Naive thymus-derived CD4-positive, alpha-beta T cell (primary cell): ENCODE measurements at places on chromosomes 4 and X. TPM values are rescaled to one million over a fixed set of nuclear protein-coding genes. Genes with fewer than 3 reads are reported as not detected.

The CT45A10 gene
- polyA plus RNA-seq: not detected

The ZMAT1 gene
- 2.3 TPM for polyA plus RNA-seq

DNA sequence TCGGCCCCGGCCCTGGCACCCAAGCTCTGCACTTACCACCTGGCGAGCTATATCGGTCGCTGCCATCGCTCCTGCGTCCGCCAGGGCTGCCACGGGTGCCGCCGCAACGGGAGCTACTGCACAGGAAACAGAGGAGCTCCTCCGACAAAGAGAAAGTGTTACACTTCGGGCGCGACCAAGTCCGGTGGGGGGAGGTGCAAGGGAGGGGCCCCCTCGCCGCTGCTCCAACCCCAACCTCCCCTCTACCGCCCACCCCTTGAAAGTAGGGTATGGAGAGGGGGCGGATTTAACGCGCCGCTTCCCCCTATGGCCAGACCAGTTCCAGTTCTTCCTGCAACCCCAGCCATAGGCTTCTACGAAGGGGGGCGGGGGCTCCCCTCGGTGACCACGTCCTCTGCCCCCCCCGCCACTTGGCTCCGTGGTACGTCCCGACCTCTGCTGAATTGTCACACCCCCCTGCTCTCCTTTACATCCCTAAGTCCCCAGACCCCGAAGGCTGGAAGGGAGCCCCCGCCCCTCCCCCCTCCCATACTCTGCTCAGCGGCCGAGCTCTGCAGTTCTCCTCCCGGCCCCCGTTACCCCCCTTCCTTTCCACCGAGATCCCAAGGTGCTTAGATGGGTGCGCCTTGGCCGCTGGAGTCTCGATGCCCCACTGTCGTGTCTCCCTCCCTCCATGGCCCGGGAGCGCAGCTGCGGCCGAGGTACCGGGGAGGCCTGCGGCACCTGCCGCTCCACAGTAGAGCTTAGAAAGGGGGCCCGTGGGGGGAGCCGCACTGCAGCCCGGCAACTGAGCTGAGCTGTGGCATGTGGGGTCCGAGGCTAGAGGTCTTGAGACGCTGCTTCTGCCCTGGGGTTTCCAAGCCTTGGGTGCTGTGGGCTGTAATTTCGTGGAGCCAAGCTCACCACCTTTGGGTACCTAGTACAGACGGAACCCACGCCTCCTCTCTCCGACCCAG, at the start of gene SEPTIN6:
SEPTIN6 (minus strand) TSS at position 129 of the 956 bp plus-strand sequence; CDS start at position 66, 63 bp downstream.
- peak; percentile 78 for DNase-seq

- DNase-seq: no peak
Measured at GRCh38 chr4:176671532-176671931, 121.2 kb downstream of the VEGFC start.

The UBE2D3 gene
- 460 TPM for polyA plus RNA-seq

DNA sequence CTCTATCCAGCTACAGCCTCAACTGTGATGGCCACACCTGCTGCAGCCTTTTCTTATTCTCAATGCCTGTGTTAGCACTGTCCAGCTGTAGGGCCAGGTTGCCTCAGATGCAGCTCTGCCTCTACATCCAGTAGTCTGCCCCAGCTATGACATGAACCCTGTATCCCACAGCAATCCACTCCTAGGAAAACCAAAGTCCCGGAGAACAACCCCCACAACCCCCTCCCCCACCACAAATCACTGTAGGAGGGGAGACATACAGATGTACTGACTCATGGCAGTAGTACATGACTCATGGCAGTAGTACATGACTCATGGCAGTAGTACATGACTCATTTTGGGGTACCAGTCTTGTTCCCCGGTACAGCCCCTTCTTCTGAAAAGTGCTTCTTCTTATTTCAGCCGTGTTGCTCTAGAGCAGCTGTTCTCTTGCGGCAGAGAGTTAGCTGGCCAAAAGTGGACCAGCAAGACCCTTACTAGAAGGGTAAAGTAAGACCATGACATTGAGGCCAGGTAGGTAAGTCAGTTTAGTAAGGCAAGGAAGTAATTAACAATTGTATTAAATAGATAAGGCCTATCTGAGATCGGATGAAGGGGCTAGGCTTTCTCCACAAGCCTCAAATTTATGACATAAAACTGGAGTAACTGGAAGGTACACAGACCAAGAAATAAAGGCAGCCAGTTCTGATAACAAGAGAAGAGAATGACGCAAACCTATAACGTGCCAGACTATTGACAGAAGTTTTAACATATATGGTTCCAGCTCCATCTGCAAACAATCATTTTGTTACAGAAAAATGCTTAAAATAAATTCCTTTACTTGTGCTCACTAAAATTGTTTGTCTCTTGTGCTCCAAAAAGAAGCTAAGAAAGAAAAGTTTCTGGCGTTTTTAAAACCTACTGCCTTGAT, 221.4 kb downstream of the TACR3 start:
- DNase-seq: no peak

The MAGEC3 gene
- not detected for polyA plus RNA-seq

- DNase-seq: no peak
Measured at GRCh38 chrX:119495734-119496726, 27.8 kb downstream of the SLC25A5 start.

DNA sequence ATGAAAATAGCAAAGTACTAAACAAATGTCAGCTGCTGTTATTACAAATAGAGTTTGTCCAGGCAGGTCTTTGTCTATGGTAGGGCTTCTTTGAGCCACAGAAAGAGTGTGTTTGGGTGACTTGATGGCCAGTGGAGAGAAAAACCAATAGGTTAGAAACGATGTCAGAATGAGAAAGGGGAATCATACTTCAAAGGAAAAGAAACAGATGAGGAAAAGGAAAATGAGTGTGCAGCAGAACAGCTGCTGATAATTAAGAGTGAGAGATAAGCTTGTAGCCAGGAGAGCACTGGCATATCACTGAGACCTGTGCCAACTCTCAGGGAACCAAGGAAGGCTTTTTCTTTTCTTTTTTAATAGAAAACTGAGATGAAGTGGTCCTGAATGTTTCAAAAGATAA, 257.2 kb downstream of the ARHGAP24 start:
- DNase-seq: no peak

The HSFX4 gene
- not detected for polyA plus RNA-seq

- DNase-seq: no peak
Measured at GRCh38 chr4:65880594-65880993, 210.3 kb upstream of the EPHA5 start.

DNA sequence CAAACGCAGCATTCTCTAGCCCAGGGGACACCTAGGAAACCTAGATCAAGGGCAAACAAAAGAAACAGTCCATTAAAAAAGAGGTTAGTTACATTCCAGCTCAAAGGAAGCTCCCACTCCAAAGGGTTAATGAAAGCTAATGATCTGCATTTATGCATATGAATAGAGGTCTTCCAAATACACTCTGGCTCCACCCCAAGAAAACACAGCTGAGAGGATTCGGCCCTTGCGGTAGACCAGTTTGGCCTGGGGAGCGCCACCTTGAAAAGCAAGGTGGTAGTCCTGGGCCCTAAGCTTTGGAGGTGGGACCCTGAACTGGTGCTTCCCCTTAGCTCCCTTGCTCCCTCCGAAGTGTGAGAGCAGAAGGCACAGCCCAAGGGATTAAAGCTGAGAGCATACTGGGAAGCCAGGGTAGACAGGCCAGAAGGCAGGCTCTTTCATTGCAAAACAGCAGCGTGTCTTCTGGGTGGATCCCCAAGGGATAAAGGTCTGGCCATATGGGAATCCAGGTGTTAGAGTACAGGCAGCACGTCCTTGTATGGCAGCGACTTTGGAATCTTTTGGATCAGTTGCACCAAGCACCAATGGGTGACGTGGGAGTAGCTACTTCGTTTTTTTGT, 3.7 kb downstream of the GABRQ start:
- no peak for DNase-seq

The ATP8A1 gene
- polyA plus RNA-seq: 10.2 TPM

- peak; percentile 62 for DNase-seq
Measured at GRCh38 chrX:40104985-40105834, 7.5 kb upstream of the BCOR start.

GRCh38 chr4:80263541-80264351, 2.7 kb upstream of the FGF5 start:
- no peak for DNase-seq

The EDNRA gene
- not detected for polyA plus RNA-seq

DNA sequence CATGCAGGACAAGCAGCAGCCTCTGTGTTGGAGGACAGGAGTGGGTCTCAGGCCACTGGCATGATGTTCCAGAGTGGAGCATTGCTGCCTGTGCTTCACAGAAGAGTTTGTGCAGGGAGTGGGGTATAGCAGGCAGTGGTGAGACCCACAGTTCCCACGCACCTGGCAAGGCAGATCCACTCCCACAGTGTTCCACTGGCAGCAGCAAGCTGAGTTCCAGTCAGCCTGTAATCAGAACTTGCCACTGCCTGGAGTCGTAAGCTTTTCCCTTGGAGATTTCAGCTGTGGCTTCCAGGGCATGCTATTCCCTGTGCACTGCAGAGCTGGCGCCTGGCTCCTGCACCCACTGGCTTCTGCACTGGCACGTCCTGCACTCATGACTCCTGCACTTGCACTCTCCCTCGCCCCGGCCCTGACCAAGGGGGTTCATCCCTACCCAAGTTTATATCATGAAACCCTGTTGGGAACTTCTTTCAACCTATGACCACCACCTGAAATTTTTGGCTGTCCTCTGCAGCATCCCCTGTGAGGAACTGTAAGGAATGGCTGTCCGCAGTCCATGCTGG, 1144.3 kb downstream of the RAPGEF2 start:
- no peak for DNase-seq

DNA sequence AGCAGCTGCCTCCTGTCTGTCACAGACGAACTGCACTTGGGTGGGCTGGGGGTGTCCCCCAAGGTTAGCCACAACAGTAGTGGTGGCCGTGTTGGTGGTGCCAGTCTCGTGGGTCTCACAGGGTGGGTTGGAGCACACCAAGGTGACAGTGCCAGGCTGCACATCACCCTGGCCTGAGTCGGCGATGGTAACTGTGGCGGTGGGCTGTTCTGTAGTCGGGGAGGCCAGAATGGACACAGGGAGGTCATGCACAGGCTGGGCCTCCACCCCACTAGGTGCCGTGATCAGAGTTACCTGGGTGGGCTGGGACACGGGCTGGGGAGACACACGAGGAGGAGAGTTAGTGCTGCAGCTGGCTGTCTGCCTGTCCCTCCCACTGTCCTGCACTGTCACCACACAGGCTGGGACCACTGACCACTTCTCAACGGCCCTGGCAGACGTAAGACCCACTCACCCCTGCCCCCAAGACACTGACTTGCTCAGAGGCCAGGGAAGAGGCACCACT, 10.8 kb upstream of the RENBP start:
- no peak for DNase-seq

The BST1 gene
- 0.89 TPM for polyA plus RNA-seq

GRCh38 chrX:117680286-117680685, 436.3 kb downstream of the KLHL13 start:
- no peak for DNase-seq

GRCh38 chrX:36266155-36266554, 346.6 kb downstream of the CFAP47 start:
- DNase-seq: no peak

GRCh38 chrX:71102292-71102691, 4.2 kb downstream of the CXorf65 start:
- no peak for DNase-seq

The RAB39B gene
- polyA plus RNA-seq: 4.5 TPM

- no peak for DNase-seq
Measured at GRCh38 chr4:151717314-151717713, 43.5 kb downstream of the GATB start.

The DCAF12L2 gene
- polyA plus RNA-seq: 0.21 TPM

DNA sequence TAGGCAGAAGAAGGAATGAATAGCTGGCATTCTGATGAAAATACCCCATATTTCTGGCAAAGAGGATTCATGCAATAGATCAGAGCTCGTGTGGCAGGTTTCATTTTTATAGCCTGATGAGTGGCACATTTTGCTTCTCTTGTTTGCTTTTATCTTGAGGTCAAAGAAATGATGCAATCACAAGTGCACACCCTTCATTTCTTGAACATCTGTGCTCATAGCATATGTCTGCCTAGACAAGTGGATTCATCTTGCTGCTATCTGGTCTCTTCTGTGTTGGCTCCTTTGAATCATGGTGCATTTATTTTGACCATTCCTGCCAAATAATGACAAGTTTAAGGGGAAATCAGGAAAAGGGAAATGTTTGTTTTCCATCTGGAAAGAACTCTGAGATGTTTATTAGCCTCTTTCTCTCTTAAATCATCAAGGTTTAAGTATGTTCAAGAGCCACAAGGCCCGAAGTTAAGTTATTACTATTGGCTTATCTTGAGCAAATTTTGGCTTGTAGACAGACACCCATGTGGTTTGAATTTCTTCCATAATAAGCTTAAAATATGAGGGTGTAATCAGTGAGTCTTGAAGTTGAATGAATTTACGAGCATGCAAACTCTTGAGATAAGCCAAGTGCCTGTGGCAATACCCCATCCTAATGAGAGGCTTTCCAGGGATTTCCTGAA, 59.3 kb upstream of the HS3ST1 start:
- no peak for DNase-seq

The CNKSR2 gene
- polyA plus RNA-seq: 11.1 TPM

DNA sequence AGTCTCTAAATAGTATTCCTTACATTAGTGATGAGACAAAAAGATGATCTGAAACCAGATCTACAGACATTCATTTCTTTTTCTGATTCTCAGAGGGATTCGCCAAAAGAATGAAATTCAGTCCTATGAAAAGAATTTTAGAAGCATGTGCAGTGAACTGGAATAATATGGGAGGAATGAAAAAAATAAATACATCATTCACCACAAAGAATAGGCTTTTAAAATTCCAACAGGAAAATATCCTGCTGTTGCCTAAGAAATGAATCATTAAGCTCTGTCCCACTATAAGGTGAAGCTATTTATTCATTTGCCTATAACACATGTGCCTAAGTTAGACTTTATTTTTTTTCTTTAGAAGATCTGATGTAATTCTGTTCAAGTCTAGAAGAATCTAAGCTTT, 165.9 kb downstream of the IL15 start:
- no peak for DNase-seq

The TAF1 gene
- polyA plus RNA-seq: 7.1 TPM

GRCh38 chr4:99120501-99120900, 23.6 kb downstream of the ADH4 start:
- no peak for DNase-seq

The COX7B2 gene
- not detected for polyA plus RNA-seq

GRCh38 chr4:148800940-148801339, 358.7 kb upstream of the NR3C2 start:
- DNase-seq: no peak

DNA sequence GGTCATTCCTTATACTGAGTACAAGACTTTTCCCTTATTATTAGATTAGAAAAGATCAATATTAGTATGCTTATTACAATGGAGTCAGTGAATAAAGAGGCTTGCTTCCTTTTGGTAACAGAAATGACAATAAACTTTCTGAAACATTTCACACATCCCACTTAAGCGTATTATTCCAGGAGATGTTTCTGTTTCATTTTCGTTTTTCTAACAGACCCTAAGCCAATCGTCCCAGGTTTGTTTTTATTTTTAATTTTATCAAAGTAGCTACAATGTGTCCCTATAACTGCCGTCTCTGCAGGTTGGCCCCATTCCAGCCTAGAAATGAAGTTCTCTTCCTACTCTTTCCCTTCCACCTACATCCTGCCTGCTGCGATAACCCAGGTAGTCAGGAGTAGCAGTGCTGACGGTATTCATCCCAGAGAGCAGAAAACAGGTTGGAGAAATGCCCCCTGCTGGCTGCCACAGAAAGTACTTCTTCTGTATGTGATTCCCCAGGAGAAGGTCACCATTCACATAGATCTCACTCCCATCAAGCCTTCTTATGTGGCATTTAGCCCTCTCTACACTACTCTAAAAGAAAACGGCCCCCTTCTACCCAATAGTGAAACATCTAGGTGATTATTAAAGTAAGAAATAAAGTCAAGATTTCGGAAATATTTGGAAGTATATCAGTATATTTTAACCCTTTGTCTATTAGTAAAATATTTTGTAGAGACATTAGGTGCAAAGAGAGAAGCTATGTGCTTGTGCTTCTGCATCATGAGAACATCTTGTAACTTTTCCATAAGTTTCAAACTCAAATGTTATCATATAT, 40.4 kb downstream of the ENPEP start:
- peak; percentile 53 for DNase-seq
